ENCODE measurements at places on chromosomes 2 and 18.

DNA sequence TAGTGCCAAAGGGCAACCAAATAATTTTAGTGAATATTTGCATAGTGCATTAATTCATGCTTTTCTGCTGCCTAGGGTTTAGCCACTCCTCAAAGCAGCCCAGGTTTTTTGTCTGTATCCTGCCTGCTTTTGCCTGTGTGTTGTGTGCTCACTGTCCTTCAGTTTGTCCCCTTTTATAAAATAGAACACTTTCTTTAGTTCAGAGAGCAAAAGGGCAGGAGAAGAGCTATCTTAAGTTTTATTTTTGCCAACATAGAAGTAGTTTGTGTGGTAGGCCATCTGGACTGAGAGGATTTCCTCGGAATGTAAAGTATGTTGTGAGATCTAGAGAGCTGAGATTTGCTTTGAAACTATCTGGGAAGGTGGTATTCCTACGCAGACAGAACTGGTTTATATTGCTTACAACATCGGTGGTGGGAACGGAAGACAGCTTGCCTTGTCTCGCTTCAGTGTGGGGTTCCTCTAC, 64.9 kb downstream of the EML4 start:
- DNase-seq = no peak

- DNase-seq = no peak
These were observed 37.6 kb downstream of the CDH7 start for GRCh38 chr18:65788373-65788772.

DNA sequence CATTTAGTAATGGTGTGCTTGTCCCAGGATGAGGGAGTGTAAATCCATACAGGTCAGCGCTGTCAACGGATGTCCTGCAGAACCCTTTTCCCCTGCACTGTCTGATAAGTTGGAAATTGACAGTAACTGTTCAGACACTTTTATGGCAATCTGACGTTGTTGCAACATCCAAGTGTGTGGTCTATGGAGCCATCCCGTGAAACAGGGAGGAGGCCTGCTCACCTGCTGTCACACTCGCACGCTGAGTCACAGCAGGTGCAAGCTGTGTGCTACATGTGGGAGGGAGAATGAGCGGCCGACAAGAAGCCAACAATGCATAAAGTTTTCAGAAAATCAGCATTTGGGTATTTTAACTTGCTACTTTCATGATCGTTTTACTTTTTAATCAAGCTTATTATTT, 43.7 kb upstream of the RMDN2 start:
- no peak for DNase-seq

DNA sequence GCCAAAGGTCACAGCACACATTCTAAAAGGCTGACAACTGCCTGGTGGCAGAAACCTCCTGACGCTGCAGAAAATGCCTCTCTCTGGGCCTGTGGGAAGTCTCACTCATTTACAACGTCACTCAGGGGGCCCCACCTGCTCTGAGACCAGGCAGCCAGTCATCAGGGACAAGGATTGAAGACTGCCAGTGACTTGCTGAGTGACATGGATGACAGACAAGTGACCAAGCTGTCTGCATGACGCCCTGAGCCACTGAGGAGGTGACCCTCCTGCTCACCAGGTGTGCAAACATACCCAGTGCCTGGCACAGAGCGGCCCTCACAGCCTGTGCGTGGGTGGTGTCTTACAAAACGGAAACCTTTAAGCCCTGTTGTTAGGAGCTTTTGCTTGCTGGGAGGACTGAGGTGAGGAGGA, 392.4 kb downstream of the TNS1 start:
- peak; percentile 77 for DNase-seq

- DNase-seq = no peak
These were observed 11.5 kb upstream of the IL1A start for GRCh38 chr2:112795774-112796173.

DNA sequence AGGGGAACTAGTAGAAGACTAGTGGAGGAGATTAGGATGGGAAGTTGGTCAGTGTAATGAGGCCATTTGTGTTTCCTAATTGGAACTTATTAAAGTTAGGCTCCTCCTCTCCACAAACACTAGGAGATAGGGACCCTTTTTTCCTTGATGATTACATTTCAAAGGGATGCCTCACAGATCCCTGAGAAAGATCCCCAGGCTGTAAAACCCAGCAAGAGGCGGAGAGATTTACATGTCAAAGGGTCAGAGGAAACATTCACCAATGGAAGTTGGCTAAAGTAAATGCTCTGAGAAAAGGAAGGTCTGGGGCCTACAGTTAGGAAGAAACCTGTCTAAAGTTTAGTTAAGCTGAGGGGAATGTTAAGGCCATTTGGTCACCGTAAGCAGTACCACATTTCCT, 1.4 kb upstream of the CCDC85A start:
- DNase-seq = no peak

DNA sequence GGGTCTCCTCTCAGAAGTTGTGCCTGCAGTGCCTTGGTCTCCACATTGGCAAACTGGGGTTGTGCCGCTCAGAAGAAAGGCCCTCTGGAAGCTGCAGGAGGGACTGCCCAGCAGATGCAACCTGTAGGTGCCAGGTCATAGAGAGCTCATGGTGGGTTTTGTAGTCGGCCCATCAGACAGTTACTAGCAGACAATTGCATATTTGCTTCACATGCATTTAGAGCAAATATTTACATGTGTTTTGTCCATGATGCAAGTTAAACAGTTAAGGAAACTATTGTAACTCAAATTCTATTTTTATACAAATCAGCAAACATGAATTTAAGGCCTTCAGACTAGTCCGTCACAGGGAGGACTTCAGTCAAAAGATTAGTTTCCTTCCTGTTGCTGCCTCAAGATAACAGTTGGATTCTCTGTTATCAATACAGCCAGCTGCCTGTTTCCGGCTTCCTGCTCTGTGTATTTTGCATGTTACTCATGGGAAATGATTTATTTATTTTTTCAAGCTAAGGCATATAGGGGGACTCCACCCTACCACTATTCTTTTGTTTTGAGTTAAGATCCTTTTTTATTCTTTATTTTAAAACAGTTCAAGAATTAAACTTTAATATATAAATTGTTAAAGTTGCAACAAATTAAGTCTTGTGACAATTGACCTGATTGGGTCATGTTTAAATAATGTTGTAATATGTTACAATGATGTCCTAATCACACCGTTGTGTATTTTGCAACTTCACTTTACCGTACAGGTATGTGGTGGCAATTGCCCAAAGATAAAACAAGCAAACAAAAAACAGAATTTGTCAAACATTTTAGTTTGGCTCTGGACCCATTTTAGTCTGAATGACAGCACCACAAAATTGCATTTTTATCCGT, 133.5 kb downstream of the SPTBN1 start:
- DNase-seq = no peak

- DNase-seq = no peak
These were observed 45.5 kb downstream of the FMNL2 start for GRCh38 chr2:152380261-152381055.

DNA sequence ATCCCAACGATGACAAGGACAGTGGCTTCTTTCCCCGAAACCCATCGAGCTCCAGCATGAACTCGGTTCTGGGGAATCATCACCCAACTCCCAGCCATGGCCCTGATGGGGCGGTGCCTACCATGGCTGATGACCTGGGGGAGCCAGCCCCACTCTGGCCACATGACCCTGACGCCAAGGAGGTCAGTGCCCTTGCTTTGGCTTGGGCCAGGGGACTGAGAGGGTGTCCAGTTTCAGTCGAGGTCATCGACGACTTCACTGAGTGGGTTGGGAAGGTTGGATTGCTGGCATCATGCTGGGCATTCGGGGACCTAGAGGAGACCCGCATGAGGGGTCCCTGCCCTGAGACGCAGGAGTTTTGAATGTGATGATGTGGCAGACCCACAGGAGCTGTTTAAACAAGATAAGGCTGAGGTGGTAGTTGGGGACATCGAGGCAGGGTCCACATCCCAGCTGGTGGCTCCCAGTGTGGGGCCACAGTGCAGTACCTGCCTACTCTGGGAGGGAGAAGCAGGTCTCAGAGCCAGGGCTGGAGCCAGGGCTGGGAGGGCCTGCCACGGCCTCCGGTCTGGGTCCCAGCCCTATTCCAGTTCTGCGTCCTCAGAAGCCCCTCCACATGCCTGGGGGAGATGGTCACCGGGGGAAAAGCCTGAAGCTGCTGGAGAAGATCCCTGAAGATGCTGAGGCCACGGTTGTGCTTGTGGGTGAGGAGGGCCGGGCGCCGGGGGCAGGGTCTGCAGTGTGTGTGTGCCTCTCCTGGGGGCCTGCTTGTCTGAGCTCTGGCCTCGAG, 6.0 kb downstream of the SLC4A3 start:
- DNase-seq = no peak

- DNase-seq = no peak
These were observed 1.1 kb upstream of the DPP4 start for GRCh38 chr2:162074928-162075688.

DNA sequence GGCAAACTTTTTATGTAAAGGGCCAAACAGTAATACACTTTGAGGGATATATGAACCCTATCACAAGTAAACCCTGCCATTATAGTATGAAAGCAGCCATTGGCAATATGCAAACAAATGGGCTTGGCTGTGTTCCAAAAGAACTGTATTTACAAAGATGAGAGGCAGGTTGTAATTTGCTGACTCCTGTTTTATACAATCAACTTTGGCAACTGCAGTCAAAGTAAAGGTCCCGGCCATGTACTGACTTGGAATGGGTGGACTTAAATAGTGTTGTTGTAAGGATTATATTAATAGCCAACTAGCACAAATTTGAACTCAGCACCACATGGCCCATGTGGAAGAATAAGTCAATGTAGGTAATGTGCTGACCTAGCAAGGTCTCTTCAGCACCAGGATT, 223.4 kb downstream of the WDPCP start:
- no peak for DNase-seq

GRCh38 chr2:224195925-224196571, 157.0 kb upstream of the SERPINE2 start:
- no peak for DNase-seq

DNA sequence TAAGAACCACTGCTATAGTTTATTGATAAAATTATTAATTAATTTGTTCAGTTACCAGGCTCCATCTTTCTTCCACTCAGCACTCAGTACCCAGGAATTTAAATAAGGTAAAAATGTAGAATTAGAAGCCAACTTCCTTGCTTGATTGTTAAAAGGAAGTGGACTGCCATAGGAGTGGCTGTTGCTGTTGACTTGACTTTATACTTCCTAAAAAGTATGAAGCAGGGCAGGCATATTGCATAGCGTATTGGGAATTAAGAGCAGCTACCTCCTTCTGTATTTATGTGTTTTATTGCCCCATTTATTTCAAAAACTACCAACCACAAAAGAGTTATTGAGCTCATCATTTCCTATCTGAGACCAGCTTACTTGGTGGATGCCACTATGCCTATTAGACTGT, 27.9 kb downstream of the PSMD1 start:
- no peak for DNase-seq

DNA sequence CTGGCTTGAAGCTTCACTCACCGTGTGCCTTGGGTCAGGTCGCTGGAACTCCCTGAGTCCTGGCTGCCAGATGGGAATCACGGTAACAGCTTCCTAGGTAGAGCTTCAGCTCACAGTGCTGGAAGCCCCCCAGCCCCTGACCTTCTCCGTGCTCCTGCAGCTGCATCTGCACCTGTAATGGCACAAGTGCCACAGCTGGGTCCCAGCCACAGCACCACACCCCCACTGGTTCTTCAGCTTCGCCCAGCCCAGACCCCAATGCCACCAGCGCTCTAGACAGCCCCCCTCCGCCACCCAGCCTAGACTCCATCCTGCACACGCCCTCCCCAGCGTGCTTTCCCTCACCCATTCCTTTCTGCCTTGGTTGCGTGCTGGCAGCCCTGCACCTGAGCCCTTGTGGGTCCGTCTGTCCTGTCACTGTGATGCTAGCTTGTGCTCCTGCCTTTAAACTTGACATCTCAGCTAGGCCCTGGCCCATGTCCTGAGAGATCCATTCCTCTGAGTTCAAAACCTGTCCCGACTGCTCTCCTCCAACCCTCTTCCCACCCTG, 7.6 kb upstream of the ESPNL start:
- DNase-seq = no peak

DNA sequence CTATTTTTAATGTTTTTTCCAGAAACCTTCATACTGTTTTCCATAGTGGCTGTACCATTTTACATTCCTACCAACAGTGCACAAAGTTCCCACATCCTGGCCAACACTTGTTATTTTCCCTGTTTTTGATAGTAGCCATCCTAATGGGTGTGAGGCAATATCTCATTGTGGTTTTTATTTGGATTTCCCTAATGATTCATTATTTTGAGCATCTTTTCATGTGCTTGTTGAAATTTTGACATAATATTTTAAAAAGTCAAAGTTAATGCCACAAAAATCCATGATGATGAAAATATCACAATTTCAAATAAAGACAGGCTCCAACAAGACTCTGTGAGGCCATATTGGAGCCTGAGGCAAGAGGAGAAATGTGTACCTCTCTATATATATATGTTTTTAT, 50.2 kb downstream of the VWA3B start:
- DNase-seq = no peak

GRCh38 chr2:217154923-217155322, 295.1 kb upstream of the TNP1 start:
- no peak for DNase-seq

DNA sequence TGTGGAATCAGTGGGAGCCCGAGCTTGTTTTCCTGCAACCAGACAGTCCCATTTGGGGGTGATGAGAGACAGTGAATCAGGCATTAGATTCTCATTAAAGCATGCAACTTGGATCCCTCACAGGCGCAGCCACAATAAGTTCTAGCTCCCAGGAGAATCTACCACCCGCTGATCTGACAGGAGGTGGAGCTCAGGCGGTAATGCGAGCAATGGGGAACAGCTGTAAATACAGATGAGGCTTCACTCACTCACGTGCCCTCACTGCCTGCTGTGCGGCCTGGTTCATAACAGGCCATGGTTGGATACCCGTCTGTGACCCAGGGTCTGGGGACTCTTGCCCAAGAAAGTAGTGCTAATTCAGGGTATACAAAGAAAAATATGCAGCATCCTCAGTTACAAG, 144.8 kb upstream of the RGPD4 start:
- no peak for DNase-seq

DNA sequence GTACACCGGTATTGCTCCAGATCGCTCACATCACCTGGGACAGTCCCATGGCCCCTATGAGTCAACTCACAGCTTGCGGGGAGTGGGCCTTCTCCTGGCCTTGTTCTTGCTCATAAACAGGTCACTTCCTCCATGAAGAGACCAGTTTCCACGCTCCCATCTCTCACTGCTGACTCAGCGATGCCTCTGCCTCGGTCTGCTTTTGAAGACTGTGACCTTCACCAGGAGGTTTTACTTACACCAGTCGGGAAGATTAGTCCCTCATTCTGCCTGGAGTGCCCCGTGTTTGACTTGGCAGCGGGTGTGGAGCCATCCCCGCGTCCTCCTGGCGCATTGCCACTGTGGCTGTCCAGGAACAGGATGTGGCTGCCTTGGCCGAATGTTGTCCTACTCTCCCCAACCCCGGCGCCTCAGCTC, 159.8 kb downstream of the RHBDD1 start:
- DNase-seq = peak; percentile 87

DNA sequence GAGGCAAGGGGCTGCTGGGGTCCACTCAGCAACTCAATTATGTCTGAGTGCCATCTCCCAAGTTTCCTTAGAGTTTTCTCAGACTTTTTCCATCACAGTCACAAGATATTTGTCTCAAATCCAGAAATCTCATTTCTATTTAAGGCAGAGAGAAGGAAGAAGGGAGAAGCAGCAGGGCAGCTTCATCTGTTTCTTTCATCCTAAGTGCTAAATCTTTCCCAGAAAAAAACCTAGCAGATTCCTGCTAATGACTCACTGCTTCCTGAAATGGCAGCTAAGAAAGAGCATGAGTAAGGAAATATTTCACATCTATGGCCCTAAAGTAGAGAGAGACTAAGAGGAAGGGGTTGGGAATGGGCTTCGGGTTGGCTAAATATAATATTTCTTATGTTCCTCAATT, 88.0 kb downstream of the KYNU start:
- no peak for DNase-seq
